ENCODE measurements at places on chromosomes 5 and 9.
A peak's percentile ranks its signal among the peaks of the same experiment; 100 is the strongest.

GRCh38 chr5:443239-444151 is 519 bp downstream of the EXOC3 start:
- DNase-seq: no peak

- DNase-seq: no peak
These were observed 11.3 kb upstream of the ERAP2 start for GRCh38 chr5:96864922-96865530.

- DNase-seq: no peak
These were observed 229.7 kb upstream of the IRX4 start for GRCh38 chr5:2112173-2113025.

- DNase-seq: no peak
These were observed 351.9 kb upstream of the TNC start for GRCh38 chr9:115469841-115470240.

DNA sequence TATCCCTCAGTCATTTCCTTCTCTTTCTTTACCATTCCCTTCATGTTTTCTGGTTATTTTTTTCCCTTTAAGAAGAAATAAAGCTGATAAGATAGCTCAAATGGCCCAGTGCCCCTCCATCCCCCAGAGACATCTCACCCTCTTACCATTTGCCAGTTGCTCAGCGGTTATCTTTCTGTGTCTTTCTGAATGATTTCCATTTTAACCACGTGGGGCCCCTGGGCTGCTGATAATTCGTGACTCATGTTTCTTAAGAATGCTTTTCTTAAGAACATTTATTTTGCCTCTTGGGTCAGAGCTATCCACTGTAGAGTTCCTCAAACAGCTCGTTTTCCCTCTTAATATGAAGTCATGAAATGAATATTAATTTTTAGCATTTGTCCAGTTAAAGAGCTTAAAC is 147.8 kb downstream of the MAST4 start:
- DNase-seq: no peak

GRCh38 chr5:126056851-126057622 is 366.2 kb upstream of the GRAMD2B start:
- no peak for DNase-seq

- no peak for DNase-seq
These were observed 16.5 kb downstream of the F2RL2 start for GRCh38 chr5:76606701-76607100.

DNA sequence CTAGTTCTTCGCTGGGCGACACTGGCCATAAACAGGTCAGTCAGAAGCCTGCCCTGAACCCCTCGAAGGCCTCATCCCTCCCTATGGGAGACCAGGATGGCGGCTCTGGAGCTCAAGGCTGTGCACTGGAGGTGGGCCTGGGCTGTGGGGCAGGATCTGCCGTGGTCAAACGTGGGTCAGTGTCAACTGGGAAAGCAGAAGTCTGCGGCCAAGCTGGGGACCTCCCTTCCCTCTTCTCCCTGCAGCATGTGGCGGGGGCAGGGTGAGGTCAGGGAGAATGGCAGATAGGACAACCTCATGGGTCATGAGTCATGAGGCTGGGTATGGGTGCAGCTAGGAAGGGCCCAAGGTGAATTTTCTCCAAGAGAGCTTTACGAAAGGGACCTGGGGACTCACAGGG is 132.9 kb downstream of the RXRA start:
- no peak for DNase-seq

DNA sequence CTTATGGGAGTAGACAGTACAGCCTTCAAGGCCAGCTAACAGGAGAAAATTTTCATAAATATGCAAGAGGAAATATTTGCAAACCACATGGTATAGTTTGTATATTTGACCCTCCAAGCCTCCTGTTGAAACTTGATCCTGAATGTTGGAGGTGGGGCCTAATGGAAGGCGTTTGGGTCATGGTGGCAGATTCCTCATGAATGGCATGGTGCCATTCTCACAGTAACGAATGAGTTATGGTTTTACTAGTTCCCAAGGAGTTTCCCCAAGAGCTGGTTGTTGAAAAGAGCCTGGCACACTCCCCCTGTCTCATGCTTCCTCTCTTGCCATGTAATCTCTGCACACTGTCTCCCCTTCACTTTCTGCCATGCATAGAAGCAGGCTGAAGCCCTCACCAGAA is 3.3 kb upstream of the PAIP1 start:
- DNase-seq: peak; percentile 8

DNA sequence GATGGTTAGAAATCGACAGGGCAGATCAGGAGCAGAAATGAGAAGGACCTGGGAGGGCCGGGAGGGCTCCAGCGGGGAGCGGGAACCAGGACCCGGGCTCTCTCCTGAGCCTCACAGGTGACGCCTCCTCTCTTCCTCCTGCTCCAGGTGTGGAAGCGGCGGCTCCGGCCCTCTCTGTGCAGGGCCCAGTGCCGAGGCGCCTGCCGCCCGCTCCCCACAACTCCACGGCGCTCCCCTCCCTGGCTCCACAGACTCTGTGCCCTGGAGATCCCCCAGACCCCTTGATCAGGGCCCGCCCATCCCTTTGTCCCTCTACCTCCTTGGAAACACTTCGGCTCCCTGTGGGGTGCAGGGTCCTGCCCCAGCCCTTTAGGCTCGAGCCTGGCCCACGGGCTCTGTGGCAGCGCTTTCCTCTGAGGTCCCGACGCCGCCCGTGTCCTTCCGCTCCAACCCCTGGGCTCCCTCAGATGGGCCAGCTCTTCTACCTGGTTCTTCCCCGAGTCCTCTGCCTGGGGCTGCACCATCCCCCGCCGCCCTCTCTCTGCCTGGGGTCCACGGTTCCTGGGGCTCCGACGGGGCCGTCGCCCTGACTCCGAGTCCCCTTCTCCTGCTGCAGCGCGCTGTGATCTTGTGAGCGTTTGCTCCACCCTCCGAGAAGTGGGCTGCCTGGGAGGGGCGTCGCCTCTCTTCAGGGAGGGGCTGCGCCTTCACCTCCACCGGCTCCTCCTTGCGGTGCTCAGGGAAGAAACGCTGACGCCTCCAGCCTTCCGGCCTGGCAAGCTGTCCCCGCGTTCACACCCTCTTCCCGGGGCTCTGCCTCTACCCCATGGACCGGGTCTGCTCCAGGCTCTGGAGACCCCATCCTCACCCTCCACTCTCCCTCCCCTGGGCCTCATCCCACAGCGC is 22.4 kb upstream of the SLC6A3 start:
- no peak for DNase-seq

- DNase-seq: no peak
These were observed 117.6 kb upstream of the S1PR3 start for GRCh38 chr9:88873635-88874034.

DNA sequence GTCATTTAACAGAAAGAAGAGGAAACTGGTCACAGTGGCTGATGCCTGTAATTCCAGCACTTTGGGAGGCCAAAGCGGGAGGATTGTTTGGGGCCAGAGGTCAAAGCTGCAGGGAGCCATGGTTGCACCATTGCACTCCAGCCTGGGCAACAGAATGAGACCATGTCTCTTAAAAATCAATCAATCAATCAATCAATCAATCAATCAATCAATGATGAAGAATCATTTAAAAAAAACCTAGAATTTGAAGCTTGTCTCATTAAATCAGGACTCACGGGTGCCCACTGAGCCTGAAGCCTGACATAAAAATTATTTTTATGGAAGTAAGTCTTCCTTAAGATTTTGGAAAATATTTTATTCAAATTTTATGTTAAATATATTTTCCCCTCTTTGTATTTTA is 43.9 kb downstream of the BNIP1 start:
- no peak for DNase-seq

DNA sequence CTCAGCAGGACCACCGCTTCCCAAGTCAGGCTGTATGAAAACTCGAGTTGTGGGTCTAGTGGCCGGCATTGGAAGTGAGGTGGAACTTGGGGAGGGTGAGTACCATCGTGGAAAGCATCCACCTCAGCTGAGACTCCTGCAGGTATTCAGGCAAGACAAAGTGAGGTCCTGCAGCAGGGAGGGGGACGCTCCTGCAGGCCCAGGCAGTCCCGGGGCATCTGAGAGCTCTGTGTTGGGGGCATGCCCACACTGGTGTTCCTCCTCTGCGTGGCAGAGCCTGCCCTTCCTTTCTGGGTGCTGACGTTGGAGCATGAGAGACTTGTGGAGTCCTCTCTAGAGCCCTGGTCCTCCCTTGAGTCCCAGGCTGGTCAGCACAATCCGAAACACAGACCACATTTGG is 187.7 kb downstream of the CACNA1B start:
- DNase-seq: no peak

DNA sequence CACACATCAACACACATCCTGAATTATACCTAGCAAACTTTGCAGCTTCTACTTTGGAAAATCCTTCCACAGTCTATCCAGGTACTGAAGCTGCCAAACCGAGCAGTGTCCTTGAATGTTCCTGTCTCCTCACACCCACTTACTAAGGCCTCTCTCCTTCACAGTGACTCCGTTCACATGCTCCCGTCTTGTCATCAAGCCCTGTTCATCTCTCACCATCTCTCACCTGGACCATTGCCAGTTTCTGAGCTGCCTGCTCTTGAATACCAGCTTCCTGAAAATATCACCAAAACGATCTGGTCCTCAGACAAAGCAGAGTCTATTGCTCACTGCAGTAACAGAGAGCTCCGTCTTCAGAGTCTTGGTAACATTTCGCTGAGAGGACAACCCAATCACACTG is 57.4 kb downstream of the GCNT1 start:
- DNase-seq: no peak
